ENCODE measurements at places on chromosomes 2 and 18. TPM values are rescaled to one million over a fixed set of nuclear protein-coding genes. Genes with fewer than 3 reads are reported as not detected.

The TCF4 gene
- total RNA-seq: 4.9 TPM

The TWSG1 gene
- total RNA-seq: 16.7 TPM

The COL6A3 gene
- 0.17 TPM for total RNA-seq

The RAMP1 gene
- total RNA-seq: 0.52 TPM

The REG3G gene
- total RNA-seq: not detected

DNA sequence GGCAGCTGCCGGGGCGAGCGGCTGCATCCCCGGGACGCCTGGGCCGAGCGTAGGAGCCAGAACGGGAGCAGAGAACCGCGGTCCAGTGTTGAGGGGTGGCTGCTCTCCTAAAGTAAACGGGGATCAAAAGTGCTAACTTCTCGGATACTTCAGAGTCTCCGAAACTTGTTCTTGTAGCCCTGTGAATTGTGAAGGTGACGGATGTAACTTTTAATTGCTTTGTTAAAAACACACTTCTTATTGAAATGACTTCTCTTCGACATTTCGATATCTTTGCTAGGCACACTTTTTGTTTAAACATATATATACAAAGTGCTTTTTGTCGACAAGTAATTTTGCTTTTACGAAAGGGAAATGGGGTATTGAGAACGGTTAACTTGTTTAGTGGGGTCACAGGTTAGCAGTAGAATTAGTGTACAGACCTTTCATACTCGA is 540 bp downstream of the ATP9B start:
- no peak for DNase-seq

DNA sequence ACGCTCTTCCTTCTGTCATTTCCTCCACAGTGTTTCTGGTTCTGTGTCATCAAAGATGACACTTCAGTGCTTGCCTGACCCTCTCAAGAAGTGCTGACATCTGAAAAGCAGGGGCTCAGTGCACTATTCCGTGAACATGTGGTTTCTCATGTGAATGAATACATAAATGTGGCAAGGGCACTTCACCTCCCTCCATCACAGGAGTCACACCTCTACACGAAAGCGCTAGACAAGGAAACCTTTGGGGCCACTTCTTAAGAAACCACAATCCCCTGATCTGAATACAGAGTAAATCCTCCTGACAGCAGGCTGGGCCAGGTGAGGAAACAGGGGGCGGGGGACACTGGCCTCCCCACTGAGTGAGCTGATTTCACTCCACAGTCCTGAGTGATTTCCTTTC is 145.8 kb upstream of the ACAA2 start:
- DNase-seq: no peak

DNA sequence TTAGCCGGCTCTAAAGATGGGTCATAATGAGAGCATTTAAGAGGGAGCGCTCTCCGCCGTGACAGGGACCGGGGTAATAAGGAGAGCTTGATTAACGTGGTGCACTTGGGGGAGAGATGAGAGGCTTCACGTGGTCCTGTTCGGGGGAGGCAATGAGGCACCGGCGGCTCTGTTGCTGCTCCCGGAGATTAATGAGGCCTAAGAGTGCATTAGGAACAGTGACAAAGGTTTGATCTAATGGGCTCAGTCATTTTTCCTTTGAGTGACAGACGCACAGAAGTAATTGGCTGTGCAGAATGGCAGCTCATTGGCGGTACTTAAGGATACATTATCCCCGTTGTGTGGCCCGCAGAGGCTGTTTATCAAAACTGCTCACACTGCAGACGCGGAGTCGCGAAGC is 250.7 kb downstream of the GBX2 start:
- DNase-seq: no peak

DNA sequence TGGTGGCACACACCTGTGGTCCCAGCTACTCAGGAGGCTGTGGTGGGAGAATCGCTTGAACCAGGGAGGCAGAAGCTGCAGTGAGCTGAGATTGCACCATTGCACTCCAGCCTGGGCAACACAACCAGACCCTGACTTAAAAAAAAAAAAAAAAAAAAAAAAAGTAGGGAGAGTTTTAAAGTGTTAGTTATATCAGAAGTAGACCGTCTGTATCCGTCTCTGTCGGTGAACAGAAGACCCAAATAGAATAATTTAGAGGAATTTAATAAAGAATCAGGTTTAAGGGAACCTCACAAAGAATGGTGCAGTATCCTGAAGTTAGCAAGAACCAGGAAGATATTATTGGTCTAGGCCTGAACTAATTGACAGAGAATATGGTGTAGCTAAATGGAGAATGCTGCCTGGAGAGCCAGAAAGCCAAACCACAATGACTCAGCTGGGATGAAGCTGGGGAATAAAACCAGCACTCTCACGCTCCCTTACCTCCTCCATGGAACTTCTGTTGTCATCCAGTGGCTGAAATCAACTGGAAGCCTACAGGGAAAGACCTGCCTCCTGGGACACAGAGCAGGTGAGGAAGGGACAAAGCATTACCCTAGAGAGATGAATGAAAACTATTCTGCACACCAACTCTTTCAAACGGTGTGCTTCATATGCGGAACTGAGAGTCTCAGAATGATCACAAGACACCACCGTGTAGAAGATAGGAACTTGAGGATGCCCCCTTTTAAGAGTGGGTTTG is 39.1 kb upstream of the PLEKHM3 start:
- no peak for DNase-seq

DNA sequence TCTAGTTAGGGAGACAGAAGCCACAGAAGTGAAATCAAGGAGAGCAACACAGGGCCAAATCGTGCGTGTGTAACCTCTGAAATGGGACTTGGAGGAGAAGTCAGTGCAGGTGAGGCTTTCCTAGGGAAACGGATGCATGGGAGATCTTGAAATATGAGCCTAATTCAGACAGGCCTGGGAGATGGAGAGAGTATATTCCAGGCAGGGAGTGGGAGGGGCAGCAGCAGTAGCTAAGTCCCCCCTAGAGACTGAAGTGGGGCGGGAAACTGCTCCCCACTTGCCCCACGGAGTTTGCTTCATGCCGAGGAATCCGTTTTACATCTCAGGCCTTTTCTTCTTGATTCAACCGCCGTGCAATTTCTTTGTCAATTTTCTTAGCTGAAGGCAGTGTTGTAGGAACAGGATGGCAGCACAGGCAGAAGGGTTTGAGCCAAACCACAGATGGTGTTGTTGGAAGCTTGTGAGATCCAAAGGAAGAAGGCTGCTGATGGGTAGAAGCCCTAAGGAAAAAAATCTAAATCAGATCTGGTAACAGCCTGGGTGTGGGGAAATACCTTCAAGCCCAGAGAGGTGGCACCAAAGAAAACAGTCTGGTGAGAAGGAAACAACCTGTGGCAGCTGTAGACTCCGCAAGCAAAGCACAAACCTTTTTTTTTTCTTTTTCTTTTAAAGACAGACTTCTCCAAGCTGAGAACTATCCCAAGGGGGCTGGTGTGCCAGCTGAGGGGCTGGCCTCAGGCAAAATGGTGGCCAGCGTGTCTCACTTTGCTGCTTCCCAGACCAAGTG is 40.2 kb downstream of the EPAS1 start:
- no peak for DNase-seq

DNA sequence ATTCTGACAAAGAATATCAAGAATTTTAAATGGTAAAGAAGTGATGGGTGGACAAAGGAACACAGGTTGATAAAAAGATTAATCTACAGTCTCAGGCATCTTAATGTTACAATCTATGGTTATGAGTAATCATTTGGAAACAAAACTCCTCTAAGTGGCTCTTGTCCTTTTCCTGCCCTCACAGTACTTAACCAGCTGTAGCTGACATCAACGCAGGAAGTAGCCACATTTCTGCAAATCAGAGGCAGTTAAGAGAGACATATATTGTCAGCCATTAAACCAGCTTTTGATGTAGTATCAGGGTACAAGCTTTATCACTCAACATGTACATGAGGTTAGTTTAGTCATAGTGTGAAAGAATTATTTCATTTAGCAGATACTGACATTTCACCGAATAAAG is 244.6 kb downstream of the NR4A2 start:
- DNase-seq: no peak

DNA sequence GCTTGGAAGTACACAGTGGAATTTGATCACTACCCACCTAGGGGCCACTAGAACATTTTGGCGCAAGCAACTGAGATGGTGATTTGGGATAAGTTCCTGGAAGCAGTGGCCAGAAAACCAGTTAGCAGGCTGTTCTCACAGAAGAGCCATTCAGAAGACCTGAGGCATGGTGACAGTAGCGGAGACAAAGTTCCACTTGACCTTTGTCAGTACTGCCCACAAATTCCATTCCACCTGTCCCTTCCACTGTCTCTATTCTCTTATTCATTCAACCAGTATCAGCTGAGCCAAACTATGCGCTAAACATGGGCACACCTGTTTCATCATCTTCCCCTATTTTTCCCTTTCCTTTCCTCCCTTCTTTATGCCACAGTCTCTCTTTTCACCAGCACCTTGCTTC is 59.2 kb upstream of the PPP1CB start:
- DNase-seq: no peak

DNA sequence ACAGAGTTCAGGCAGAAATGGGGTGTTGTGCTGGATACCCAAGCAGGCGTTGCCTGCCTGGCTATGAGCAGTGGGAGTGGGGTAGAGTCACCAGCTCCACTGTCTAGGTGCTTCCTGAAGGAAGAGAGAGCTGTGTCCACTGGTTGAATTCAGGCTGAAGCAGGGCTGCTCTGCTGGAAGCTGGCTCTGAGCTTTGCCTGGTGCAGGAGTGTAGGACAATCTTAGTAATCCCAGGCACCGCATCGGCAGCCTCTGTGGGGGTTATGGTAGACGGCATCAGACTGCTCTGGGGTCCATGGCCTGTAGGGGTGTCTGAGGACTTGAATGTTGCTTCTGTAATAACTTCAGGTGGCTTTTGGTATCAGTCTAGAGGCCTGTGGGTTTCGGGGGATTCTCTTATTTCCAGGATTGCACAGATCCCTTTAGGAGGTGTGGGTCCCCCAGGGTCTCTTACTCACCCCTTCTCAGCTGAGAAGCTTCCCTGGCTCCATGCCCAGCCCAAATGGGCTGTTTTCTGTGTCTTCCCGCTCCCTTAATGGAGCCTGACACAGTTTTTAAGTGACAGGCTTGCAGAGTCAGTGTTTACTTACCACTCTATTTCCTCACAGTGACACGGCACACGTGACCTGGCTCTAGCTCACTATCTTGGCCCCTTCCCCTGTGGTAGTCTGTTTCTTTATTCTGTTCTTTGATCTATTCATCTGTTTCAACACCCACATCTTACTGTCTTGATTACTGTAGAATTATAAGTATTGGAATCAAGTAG is 644.3 kb downstream of the CBLN2 start:
- no peak for DNase-seq

DNA sequence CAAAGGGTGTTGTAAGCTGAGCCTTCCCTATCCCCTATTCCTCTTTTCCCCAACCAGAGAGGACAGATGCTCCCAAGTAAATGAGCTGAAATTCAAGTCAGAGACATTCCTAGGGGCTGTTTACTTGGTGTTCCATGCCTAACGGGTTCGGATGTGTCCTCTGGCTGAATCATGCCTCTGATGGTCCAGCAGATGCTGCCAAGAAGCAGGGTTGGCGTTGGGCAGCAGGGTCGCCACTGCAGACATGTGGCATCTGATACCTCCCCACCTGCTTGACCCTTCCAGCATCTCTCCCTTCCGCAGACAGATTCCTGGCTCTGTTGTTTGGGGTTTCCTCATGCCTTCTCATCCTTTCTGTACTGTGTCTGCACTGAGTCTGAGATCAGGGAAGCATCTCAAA is 108.3 kb downstream of the HNRNPLL start:
- DNase-seq: no peak

DNA sequence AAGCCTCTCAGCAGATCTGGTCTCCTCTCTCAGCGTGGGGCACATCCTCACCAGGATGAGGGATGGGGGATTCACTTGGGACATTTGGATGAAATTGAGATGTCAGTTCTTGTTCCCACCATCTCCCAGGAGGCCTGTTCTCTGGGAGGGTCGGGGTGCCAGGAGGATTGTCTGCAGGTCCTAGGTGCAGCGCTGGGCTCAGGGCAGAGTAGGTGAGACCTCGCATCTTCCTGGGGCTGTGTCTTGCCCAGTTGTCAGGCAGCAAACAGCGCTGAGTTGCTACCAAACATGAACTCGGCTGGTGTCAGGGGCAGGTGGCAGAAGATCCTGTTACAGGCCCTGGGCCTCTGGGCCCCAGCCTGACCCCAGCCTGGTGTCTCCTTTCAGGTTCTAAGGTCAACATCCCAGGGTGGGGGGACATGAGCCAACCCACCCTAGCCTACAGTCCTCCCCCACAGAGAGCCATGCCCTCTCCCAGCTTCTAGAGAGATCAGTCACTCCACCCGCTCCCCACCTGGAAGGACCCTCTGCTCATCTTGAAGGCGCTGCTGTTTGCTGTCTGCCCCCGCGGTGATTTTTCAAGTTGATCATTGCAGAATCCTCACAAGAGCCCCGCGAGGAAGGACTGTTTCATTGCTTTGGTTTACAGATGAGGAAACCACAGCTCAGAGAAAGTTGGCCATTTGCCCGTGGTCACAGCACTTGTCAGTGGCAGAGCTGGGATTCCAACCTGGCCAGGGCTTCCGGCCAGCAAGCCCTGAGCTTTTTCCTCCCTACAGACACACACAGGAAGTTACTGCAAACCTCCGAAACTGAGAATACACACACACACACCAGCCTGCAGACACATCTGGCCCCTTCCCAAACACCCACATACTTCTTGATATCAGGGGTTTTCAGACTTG is 83.9 kb downstream of the STPG4 start:
- DNase-seq: no peak

DNA sequence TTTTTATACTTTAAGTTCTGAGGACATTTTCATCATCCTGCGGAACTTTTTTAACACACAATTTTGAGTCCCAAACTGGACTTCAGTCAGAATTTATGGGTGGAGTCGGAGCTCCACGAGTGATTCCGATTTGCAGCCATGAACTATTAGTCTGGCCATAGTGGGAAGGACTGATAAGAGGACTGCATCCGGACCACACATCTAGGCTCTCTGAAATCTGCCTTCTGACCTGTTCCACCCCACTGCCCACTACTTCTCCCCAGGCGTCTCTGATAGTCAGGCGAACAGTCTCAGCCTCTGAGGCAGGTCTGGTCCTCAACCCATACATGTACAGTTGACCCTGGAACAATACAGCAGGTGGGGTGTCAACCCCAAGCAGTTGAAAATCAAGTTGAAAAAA is 5.2 kb downstream of the MRPL35 start:
- no peak for DNase-seq

DNA sequence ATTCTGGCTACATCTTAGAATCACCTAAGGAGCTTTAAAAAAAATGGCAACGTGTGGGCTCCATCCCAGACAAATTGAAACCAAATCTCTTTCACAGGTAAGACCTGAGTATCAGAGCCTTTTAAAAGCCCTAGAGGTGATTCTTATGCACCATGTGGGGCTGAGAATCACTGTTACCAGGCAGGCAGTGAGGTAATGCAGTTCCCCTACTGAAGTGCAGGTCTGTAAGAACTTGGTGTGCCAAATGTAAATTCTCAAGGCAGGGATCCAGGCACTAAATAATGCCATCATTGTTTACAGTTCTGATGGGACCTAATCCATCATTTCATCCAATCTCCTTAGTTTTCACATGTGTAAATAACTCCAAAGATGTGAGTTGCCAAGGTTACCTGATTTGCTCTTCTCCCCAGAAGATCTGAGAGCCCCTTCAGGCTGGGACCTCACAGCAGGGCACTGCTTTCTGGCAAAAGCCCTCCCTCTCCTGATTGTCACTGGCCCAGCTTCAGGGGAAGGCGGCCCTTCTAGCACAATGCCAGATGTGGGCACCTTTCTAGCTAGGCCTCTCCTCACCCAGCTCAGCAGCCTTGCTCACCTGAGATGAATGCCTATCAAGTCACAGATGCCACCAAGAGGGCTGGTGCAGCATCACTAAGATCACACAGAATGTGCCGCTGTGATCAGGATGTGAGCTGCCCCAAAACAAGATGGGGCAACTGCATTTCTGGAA is 73.6 kb upstream of the RGPD5 start:
- DNase-seq: no peak
